HL-60 (cell line): ENCODE measurements at places on chromosomes 3 and 15.

DNA sequence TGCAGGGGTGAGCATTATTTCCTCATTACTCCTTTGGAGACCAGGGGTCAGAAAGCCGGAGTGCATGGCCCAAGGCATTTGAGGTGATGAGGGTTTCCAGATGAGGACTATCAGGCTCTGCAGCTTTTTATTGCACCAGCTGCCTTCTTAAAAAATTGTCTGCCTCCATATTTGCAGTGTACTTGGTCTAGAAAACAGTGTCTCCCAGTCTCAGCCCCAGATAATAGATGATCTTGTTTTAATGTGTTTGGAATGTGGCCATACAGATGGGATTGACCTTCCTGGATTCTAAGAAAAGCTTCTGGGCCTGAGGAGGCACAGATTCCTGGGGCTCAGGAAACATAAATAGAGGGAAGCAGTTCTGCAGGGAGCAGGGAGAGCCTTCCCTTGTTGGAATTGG is 123.3 kb downstream of the GABRG3 start:
- no peak for DNase-seq

DNA sequence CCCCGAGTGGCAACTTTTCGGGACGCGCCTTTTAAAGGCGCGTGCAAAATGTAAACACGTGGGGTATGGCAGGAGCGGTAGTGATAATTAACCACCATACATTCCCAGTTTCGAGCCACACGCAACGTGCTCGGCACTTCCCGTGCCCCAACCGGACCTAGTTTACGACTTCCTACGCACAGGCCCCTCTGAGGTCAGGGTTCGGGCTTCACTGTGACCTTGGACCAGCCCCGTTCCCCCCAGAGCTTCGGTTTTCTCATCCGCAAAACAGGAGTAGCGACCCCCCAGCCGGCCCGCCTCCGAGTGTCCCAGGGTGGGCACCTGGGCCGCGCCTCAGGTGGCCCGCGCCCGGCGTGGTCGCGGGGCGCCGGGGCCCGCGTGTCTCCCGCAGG is 451 bp downstream of the CHCHD4 start:
- DNase-seq = peak; percentile 78

DNA sequence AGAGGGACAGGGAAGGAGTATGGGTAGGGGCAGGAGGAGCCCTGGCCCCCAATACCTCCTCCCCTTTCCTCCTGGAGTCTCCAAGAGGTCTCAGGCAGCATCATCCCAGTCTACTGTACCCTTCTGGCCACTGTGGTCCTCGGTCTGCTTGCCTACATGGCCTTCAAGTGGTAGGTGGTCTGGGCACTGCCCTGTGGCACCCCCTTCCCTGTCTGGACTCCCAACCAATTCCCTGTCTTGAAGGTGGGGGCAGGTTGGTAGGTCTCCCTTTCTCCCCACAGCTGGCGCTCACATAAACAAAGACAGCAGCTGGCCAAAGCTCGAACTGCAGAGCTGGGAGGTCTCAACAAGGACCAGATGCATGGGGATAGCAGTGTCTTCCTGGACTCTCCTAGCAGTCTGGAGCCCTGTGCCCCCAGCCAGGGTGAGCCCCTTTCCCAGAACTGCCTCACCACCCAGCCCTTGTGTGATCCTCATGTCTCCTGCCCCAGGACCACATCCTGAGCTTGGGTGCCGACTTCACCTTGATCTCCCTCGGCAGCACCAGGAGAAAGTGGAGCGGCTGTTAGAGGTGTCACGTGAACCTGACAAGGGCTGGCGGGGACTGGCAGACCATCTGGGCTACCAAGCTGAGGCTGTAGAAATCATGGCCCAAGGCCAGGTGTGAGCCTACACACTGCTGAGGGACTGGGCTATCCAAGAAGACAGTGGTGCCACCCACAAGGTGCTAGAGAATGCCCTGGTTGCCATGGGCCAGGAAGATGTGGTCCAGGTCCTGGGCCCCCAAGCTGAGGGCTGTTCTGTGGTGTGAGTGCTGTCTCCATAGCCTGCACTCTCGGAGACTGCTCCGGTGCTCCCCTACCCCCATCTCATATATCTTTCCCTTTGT is 33.1 kb downstream of the NBEAL2 start:
- DNase-seq = no peak

DNA sequence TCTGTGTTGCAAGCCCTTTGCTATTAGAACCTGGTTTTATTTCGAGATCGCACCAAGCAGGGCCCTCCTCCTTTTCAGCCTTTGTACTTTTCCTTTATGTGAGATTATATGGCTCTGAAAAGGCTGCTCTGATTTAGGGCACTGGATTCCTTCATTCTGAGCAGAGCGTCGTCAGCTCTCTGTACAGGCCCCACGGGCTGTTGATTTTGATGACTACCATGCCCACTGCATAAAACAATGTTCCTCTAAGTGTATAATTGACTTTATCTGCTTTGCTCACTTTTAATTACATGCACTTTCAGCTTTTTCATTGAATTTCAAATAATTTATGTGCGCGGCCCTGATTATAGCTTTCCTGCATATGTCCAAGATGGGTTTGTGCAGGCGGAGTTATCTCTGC is 4.4 kb upstream of the PSMD6 start:
- no peak for DNase-seq

GRCh38 chr3:186798239-186798874 is 7.9 kb downstream of the RFC4 start:
- DNase-seq = no peak

DNA sequence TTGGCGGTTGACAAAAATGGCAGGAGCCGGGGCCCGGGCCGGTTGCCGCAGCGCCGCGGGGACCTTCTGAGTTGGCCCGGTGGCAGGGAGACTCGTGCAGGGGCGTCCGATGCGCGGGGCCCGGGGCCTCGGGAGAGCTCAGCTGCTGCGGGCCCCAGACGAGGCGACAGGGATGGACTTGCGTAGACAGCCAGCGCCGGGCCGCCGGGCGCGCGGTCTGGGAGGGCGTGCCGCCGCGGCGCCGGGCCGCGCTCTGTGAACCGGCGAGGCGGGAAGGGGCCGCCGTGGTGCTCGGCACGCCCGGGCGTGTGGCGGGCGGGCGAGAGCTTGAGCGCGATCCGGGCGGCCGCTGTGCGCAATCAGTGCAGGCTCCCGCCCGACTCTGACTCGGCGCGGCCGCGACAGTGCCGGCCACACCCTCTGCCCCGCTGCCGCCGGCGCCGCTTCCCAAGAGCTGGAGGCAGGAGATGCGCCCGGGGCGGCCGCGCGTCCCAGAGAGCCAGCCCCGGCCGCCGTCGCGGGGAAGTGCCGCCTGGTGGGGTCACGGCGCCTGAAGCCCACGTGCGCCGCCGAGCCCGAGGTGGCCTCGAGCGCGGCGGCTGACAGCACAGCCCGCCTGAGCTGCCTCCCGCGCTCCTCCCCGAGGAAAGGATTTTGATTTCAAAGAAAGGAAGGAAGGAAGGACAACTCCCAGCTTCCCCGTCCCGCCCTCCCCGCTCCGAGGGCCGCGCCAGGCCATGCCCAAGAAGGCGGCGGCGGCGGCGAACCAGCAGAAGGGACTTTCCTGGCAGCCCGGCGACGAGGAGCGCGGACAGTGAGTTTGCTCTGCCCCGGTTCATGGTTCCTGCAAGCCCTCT is 657 bp downstream of the TLNRD1 start:
- no peak for DNase-seq

GRCh38 chr3:50321336-50322114 is 1.0 kb downstream of the HYAL2 start:
- DNase-seq = peak; percentile 78

DNA sequence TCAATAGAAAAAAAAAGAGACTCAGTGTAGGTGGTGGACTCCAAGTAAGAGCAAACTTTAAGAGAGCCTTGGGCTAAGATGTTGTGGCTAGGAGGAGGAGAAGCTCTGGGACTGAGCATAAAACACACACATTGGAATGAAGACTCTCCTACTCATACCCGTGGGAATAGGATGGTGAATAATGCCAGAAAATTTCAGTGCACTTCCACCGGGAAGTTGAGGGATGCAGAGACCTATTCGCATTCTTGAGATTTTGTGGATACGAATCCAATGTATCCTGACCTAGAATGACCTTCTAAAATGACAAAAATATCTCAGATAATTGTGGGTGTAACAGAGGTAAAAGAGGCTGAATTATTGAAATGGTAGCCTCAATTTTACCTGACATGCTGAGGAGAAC is 388.7 kb upstream of the SGO1 start:
- DNase-seq = no peak

- no peak for DNase-seq
Measured at GRCh38 chr15:73572296-73572695, 60.9 kb downstream of the NPTN start.

GRCh38 chr15:35674873-35675781 is 129.2 kb upstream of the DPH6 start:
- DNase-seq = no peak

DNA sequence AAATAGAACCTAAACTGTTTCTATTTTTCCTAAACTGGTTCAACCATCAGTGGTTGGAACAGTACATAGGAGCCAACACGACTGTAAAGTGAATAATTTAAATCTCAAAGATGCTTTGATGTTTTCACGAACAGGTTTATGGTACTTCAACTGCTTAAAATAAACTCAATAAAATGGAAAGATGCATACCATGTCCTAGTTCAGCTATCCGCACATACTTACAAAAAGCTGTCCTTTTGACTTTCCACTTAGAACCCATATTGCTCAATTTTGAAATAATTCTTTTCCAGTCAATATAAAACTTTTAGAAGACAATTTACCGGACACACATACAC is 902 bp downstream of the CMTM6 start:
- DNase-seq = no peak

GRCh38 chr15:100125401-100126191 is 216.2 kb downstream of the ADAMTS17 start:
- DNase-seq = no peak

- DNase-seq = no peak
Measured at GRCh38 chr3:62097121-62097520, 276.2 kb downstream of the FEZF2 start.

- no peak for DNase-seq
Measured at GRCh38 chr15:97078591-97078990, 748.1 kb downstream of the NR2F2 start.

GRCh38 chr15:99279290-99279689 is 28.0 kb downstream of the LRRC28 start:
- peak; percentile 8 for DNase-seq

DNA sequence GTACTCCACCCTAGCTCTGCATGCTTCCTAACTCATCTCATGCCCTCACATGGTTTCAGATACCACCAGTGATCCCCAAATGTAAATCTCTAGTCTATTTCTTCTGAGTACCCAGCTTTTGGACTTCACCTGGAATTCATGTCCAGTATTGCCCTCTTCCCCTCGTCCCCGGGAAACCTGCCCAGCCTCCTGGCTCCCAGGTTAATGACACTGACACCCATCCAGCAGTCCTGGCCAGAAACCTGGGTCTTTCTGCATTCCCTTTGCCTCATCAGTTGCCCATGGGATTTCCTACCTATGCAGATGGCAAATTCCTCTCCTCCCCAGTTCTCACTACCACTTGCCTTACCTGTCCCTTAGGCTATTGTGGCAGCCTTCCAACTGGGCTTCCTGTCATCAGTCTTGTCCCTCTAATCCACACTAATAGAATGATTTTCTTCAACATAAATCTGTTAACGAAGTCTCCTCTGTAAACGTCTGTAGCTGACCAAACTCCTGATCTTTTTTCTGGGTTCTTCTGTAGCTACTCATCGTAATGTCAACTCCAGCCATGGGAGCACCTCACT is 15.3 kb upstream of the MYLK start:
- DNase-seq = no peak

GRCh38 chr15:37142371-37142770 is 42.0 kb upstream of the MEIS2 start:
- DNase-seq = no peak

GRCh38 chr15:41811432-41812195 is 16.3 kb upstream of the JMJD7 start:
- peak; percentile 84 for DNase-seq

DNA sequence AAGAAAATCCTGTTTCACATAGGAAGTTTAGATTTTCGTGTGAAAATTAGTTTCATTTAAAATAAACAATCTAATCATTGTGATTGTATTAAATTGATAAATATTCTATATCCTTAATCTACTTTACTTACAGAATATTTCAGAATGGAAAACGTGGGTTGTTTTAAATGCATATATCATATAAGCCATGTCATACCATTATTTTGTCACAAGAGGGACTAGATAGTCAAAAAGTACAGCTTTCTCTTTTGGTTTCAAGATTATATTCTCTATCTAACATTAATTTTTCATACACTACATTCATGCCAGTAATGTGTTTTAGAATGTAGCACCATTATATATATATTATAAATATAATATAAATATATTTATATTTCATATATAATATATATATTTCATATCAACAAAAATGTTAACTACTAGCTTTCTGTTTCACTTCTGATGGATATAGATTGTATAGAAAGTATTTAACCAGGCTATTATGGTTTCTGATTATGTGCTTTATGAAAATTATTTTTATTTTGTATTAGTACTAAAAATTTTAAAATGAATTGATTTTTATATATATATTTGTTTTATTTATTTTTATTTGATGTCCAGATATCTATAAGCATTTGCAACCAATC is 45.3 kb downstream of the OSTN start:
- DNase-seq = no peak

DNA sequence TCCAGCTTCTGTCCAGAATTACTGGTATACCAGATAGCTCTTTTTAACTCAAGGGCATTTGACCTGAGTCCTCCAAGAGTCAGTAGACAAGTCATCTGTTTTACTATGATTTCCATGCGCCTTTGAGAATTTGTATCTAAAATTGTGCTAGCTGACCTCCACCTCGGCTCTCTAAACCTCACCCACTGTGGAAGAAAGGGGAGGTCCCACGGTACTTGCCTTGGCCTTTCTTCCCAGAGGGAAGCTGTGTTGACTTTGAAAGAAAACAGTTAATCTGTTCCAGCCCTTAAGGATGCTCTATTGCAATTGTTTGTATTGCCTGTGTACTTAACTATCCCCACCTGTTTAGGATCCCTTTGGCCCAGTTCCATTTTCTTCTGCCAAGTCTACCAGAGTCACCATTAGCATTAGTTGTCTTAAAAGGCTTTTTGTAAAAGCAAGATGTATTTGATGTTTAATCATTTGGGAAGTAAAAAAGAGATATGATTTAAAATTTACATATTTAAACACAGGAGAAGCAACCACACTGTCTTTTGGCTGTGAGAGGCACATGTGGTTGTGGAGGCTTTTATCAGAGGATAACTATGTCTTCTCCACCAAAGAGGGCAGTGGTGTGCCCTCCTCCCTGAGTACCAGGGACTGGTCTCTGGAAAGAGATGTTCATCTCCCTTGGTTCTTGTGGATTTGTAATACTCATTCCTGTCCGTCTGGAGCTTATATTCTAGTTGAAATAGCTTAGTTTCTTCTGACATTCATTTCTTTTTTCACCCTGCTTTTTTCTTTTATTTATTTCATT is 88.8 kb downstream of the CRTC3 start:
- no peak for DNase-seq

GRCh38 chr3:150826466-150827282 is 63.7 kb upstream of the SIAH2 start:
- no peak for DNase-seq
